ENCODE measurements at places on chromosomes 5 and 9.

GRCh38 chr9:92850898-92851297, 26.9 kb downstream of the ZNF484 start:
- DNase-seq = peak; percentile 4

GRCh38 chr9:110919609-110920008, 118.7 kb downstream of the LPAR1 start:
- no peak for DNase-seq

DNA sequence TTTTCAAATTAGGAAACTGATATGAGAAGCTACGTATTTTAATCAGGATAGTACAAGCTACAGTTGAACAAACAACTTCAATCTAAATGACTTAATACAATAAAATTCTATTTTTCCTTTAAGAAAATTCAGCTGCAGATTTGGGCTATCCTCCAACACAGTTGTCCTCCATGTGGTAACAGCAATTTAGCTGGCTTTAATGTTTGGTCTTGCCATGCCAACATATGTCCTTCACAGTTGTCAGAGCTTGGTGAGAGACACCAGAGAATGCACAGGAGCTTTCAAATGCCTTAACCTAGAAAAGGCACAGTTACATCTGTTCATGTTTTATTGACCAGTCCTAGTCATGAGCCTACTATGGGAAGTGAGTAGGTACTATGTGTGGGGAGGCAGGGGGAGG, 10.8 kb downstream of the FAM174A start:
- no peak for DNase-seq

DNA sequence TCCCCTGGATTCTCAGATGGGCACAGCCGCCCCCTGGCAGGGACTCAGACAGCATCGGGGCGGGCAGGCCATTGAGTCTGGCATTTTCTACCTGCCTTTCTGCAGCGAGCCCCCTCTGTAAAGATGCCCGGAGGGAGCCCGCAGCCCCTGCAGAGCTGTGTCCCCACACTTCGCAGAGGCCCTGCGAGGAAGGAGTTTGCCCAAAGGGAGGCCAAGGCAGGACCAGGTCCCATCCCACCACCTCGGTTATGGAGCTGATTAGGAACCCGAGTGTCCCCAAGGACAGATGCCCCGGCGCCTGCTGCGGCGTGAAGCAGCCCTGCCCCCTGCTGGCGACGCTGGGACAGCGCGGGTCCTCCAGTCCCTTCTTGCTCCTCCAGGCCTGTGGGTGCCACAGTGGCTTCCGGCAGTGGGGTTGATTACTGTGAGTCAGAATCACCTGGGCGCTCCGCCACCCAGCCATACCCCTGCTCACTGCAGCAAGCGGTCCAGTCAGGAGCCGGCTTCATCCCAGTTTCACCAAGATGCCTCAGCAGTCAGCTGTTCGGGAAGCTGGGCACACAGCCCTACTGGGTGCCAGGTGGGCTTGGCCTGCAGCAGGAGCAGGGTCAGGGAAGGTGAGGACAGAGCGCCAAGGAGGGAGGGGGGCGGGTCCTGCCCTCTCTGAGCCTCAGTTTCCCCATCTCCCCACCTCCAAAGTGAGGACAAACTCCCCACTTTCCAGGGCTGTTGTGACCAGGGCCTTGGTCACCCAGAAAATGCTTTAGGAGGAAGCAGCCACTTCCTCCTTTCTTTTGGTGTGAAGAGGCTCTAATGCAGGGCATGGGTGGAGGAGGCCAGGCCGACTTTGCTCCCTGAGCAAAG, 117.2 kb downstream of the RXRA start:
- DNase-seq = peak; percentile 91

DNA sequence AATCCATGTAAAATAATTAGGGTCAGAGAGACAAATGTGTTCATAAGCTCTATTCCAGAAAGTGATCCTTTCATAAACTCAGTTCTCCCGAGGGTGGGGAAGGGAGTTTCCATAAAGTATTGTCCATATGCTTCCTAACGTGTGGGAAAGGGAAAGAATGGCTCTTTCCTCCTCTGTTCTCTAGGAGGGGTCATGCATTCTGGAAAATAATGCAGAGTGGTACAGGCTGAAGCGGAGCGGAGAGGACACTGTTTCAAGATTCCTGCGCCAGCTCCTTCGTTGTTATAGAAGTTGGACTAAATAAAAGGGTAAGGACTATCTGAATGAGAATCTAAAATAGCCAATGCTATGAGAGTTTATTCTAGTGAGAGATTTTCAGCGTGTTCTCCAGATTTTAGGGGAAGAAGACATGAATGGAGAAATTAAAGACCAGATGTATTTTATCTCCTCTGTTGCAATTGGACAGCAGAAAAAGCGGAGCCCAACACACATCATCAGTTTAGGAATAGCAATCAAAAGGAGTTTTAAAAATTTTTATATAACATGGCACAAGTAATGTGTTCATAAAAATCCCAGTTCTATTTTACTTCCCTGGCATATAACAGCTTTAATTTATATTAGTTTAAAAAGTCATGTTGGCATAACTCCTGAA, 166.9 kb upstream of the MPDZ start:
- no peak for DNase-seq

DNA sequence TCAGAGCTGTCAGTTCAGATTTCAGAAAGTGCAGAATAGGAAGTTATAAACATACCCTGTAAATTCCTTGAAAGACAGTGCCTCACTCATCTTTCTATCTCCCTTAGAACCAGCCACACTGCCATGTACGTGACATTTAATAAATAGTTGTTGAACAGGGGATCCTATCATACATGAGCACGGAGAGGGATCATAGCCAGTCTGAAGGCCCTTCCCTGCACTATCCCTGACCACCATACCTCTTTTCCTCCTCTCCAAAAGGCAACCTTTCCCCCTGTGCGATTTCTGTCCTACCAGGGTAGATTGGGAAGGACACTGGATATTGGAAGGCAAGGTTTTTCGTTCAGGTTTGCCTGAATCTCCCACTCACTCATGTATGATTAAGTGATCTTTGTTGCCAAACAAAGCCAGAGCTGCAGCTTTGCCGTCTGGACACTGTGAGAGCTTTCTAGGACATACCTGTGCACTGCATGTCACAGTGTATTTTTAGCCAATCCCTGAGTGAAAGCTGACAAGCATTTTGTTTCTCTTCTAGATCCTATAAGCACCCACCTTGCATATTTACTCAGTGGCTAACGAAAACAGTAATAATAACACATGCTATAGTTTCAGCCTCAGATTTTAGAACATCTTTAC, 986.5 kb upstream of the WWC1 start:
- DNase-seq = no peak

GRCh38 chr5:23717486-23717885, 210.1 kb downstream of the PRDM9 start:
- no peak for DNase-seq

DNA sequence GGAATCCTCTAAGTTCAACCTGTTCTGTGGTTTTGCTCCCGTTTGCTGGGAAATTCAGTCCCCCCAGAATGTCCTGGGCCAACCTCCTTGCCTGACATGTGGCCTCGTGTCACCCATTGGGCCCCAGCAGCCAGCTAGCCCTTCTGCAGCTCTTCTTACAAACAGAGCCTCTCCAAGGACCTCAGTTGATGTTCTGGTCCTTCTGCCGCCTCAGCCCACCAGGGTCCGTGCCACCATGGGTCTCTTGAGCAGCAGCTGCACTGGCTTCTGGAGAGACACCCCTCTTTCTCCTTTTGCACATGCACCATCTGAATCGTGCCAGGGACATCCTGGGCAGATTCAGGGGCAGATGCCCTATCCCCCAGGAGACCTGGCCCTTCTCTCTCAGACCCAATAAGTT, 85.0 kb downstream of the LMX1B start:
- no peak for DNase-seq
